ENCODE measurements at places on chromosomes 16 and 17. TPM values are rescaled to one million over a fixed set of nuclear protein-coding genes. Genes with fewer than 3 reads are reported as not detected.

PTGES3L gene
- total RNA-seq: 2.7 TPM

KLHL10 gene
- 0.16 TPM for total RNA-seq

KRTAP29-1 gene
- not detected for total RNA-seq

GRCh38 chr17:64384253-64385186, 6.1 kb downstream of the PECAM1 start:
- ATAC-seq: peak; percentile 45

- no peak for ATAC-seq
Measured at GRCh38 chr17:61200339-61200715, 199.3 kb upstream of the TBX2 start.

DNA sequence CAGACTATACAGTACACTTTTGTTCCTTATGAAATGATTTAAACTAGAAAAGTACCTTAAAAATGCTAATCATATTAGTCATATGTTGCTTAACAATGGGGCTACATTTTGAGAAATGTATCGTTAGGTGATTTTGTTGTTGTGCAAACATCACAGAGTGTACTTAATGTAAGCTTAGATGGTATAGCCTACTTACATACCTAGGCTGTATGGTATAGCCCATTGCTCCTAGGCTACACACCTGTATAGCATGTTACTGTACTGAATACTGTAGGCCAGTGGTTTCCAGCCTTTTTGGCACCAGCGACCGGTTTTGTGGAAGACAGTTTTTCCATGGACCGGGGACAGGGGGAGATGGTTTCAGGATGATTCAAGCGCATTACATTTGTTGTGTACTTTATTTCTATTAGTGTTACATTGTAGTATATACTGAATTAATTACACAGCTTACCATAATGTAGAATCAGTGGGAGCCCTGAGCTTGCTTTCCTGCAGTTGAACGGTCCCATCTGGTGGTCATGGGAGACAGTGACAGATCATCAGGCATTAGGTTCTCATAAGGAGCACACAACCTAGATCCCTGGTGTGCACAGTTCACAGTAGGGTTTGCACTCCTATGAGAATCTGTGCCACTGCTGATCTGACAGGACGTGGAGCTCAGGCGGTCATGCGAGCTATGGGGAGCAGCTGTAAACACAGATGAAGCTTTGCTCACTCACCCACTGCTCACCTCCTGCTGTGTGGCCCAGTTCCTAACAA, 35.0 kb upstream of the MRC2 start:
- no peak for ATAC-seq

GRCh38 chr17:46818316-46818928, at the start of gene WNT3:
Gene WNT3, minus strand, starts transcription at chr17:46818692. Its CDS starts 95 bp downstream, at chr17:46818597.
- peak; percentile 75 for ATAC-seq

GRCh38 chr16:56268799-56269198, 77.5 kb downstream of the GNAO1 start:
- ATAC-seq: no peak

GRCh38 chr17:7477392-7478275, 1.8 kb downstream of the ZBTB4 start:
- ATAC-seq: no peak

GRCh38 chr16:77290451-77291115, 91.4 kb downstream of the SYCE1L start:
- no peak for ATAC-seq

GRCh38 chr16:56047307-56048234, 143.7 kb upstream of the GNAO1 start:
- no peak for ATAC-seq

DNA sequence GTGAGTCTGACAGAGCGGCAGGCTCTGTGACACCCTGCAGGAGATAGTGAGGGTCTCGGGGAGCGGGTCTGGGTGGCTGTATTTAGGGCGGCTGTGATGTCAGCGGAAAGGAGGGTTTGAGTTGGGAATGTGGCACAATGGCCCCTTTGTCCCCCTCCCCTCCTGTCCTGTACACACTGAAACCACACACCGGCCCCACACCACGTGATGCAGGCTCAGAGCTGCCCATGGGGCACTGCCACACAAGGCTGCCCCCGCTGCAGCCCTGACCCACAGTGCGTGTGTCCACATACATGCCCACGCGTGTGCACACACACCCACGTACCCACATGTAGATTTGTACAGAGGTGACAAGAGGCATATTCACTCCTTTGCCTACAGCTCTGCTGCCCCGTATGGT, 15.3 kb downstream of the SGCA start:
- ATAC-seq: no peak

DNA sequence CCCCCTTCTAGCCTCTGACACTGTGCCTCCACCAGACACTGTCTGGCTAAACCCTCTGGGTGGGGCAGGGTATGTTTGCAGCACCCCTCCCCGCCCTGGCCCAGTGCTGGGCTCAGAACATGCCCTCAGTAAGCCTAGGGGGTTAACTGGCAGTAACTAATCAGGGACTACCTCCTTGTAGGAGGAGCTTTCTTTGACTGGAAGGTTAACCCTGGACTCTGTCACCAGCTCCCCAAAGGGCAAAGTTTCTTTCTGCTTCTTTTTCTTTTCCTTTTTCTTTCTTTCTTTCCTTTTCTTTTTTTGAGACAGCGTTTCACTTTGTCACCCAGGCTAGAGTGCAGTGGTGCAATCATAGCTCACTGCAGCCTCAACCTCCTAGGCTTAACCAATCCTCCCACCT, 76.8 kb downstream of the PLXDC1 start:
- no peak for ATAC-seq

DNA sequence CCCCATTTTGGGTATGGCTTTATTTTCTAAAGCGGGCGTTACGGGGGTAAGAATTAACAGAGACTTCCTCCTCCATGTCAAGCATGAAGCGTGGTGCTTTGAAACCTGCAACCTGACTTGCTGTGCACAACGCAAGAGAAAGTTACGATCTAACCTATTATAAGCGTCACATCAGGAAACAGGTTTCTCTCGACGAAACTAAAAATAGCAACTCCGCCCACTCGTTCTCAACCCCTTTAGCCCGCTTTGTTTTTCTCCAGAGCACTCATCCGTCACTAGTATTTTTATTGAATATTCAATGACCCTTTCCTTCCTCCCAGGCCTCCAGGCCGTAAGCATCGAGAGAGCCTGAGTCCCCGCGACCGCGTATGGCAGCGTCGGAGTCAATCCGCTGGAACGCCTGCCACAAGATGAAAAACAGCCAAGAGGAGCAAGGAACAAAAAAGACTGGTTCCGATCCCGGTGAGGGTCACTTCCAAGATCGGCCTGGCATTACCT, 555 bp downstream of the NUP88 start:
- peak; percentile 46 for ATAC-seq

GRCh38 chr17:83080579-83080857, 1.1 kb downstream of the METRNL start:
- ATAC-seq: peak; percentile 6

- ATAC-seq: no peak
Measured at GRCh38 chr16:10387188-10387617, 1.3 kb downstream of the ATF7IP2 start.

DNA sequence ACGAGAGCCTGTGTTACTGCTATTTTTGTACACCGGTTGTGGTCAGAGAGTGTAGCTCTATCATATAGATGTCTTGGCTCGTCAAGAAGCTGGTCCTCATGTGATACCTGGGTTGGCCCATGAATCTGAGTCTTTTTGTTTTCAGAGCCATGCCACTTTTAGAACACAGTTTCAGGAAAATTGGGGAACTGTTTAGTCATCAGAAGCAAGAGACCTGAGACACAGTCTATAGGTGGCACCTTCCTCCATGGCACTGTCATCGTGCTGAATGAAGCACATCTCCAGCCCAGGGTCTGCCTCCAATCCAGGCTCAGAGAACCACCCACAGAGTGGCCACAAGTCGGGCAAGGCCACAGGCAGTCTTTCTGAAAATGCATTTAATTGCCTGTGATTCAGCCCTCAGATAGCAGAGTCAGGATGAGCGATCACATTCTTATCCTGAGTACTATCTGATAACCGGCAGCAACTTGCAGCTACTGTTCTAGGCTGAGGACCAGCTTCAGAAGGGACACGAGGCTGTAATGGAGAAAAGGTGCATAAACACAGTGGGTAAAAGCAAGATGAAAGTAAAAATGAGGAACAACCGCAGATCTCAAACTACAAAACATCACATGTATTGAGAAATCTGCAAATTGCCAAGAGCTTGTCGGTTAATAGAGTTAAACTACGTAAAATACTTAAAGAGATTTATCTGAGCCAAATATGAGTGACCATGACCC, 14.2 kb upstream of the HAPSTR1 start:
- ATAC-seq: peak; percentile 46
